ENCODE measurements at places on chromosomes 7 and 10.

DNA sequence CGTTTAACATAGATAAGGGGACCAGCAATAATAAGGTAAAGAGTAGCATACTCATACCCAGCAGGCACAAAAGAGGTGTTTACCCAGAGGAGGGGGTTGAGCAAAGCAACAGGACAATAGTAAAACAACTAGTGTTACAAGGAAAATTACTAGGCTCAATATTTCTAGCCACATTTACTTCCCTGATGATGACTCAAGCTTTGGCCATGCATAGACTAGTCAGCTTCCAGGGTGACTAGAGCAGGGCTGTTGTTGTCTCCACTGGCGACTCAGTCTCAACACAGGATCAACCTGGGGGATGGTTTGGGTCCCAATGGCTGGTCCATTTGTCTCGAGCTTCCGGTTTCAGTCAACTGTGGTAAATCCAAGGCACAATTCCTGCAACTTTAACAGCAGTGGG lies 217.7 kb upstream of the KCND2 start:
- DNase-seq: no peak

DNA sequence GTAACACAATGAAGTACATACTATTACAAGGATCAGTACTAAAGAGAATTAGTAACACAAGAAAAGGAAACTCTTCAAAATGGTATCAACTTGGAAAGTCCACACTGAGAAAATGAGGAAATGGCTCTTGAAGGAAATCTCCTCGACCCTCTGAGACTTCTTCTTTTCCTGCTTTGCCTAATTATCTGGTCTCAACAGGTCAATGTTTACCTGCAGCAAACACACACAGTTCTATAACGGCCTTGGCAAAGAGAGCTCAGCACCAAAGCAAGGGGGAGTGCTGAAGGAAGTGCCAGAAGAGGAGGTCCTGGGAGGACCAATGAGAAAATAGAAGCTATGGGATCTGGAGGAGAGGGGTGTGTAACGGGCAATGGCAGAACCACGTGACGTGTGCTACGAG lies 21.9 kb downstream of the CHCHD3 start:
- DNase-seq: no peak

DNA sequence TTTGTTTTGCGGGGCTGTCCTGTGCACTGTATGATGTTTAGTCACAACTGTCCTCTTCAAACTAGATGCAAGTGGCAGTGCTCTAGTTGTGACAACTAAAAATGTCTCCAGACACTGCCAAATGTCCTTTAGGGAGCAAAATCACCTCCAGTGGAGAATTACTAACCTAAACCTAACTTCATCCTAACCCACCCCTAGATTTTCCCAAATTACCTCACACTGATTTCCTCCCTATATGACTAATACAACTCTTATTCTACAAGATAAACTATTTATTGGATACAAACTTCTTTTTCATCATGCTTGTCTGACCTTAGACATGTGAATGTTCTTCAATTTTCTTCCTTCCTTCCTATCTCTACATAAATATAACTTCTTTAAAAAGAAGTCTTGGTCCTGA lies 26.4 kb downstream of the PNPLA8 start:
- no peak for DNase-seq

DNA sequence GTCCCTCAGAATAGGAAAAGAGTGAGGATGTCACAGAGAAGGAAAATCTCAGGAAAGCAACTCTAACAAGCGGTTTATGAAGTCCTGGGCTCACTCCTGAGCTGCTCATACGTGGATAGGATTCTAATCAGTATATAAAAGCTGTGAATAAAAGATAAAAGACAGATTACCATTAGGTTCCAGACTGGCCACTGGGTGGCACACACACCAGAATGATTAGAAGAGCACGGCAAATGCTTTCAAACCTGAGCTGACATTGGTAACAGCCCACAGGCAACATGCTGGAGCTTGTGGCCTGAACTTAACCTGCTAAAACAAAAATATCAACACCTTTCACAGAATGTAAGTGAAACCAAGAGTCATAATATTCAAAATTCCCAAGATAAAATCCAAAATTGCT lies 370.8 kb downstream of the GRID1 start:
- peak; percentile 20 for DNase-seq

DNA sequence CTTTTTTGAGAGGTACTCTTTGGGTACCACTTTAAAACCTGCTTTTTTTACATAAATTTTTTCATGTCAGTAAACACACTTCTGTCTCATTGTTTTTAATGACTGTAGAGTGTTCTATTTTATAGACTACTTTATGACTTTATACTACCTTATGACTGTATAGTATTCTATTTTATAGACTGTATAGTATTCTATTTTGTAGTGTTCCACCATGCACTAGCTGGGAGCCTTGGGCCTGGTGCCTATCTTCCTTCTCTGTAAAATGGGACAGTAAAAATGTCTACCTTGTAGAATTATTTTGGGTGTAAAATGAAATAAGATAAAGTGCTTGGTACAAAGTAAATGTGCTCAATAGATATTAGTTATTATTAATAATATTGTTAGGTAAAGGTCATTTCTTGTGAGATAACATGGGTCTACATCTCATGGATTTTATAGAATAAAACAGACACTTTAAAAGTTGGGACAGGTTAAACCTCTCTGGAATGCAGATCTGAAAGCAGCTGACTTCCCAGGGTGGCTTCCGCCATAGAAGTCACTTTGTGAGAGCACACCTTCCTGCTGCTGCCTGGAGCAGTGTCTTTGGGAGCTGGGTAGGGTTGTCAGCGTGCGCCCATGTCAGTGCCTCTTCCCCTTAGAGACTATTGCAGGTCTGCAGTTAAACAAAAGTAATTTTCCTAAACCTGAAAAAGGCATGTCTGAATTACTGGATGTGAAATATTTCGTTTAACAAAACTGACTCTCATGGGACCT lies 31.0 kb downstream of the CCNY start:
- DNase-seq: no peak

DNA sequence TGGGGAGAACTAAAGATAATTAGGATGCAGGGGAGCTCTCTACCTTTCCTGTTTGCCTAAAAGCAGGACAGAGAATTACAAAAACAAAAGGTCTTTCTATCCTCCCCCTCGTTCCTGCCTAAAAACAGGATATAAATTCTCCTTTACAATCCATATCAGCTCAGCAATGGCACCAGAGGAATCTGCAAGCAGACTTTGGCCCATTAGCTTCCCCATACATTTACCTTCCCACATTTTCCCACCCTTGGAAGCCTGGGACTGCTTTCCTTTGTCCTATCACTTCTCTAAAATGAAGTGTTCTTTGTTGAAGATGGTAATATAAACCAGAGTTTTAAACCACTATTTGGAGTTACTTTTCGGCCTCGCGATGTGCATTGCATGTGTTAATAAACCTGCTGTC lies 15.5 kb downstream of the SHTN1 start:
- DNase-seq: no peak

DNA sequence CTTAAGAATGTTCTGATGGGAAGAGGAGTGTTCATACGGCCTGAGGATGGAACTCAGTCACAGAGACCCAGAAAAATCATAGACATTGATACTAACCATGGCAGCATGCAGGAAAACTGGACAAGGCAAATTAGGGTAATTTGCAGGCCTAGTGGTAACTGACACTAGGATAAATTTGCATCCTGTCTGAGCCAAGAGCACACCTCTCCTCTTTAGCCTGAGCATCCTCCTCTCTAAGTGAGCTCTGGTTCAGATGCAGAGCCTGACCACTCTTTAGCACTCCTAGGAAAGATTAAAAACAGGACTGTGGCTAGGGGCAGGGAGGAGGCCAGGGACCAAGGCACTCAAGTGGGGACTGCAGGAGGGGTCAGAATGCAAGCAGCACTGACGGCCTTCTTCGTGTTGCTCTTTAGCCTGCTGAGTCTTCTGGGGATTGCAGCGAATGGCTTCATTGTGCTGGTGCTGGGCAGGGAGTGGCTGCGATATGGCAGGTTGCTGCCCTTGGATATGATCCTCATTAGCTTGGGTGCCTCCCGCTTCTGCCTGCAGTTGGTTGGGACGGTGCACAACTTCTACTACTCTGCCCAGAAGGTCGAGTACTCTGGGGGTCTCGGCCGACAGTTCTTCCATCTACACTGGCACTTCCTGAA lies at the start of gene TAS2R41:
Gene TAS2R41 (plus strand): TSS at position 373 of the 650 bp plus-strand sequence. CDS start 0 bp downstream, at position 373.
- no peak for DNase-seq

DNA sequence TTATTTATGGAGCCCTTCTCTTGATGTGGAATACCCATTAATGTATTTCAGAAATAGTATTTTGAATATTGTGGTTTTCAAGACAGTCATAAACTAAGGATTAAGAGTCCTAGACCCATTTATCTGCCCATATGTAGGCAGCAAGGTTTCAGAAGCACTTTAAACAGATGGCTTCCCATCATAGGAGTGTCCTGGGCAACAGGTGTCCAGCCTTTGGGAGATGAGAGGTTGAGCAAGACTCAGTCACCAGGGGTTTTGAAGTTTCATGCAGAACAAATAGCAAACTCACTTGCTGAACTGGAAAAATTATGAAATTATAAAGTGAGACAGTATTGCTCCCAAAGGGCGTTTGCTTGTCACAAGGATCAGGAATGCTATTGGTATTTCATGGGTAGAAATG lies 192.9 kb upstream of the CSTF2T start:
- DNase-seq: no peak

- no peak for DNase-seq
Observed at GRCh38 chr7:155119801-155120382, 49.8 kb downstream of the HTR5A start.

- no peak for DNase-seq
Observed at GRCh38 chr10:43209651-43210141, 57.2 kb downstream of the RASGEF1A start.

DNA sequence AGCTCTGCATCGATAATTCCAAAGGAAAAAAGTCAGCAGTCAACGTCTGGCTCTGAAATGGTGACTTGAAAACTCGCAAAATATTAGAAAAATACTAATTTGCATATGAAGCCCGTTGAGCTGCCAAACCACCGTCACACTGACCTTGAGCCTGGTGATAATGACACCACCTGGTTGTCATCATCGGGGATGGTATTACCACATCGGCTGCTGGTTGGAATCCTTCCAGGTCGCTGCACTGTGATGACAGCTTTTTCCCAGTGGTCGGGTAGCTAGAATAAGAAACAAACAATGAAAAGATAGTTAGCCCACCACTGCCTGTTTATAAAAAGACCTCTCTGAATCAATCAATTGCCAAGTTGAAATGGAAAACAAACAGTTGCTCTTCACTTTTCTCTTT lies 41.6 kb downstream of the LAMB1 start:
- no peak for DNase-seq

DNA sequence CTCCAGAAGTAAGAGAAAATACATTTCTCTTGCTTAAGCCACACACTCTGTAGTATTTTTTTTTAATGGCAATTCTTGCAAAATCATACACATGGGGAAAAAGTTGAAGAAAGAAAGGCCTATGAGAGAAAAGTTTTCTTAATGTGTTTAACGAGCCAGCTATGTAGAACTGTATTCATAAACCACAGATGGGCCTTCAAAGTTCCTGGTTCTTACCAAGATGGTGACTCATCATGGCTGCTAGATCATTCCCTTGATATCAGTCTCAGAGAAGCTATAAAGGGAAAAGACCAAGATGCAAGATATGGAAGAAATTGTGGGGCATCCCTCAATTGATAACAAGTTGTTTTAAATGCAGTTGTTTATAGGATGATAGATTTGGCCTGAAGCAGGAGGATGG lies 992.7 kb upstream of the MBL2 start:
- DNase-seq: no peak

DNA sequence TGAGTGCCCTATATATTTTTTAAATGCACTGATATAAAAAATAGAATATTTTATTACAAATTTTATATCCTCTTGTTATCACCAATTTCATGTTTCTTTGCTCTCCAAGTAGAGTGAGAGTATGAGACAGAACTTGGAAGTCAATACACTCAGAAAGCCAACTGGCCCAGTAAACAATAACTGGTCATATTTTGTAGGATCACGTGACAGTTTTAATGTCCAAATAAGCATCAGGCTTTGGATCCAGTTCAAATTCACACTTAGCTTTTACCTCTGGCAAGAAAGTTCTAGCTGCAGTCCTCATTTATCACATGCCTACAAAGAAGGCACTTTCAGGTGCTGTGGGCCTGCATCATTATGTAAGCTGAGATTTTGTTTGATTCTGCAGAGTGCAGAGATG lies 21.6 kb upstream of the TPK1 start:
- no peak for DNase-seq

DNA sequence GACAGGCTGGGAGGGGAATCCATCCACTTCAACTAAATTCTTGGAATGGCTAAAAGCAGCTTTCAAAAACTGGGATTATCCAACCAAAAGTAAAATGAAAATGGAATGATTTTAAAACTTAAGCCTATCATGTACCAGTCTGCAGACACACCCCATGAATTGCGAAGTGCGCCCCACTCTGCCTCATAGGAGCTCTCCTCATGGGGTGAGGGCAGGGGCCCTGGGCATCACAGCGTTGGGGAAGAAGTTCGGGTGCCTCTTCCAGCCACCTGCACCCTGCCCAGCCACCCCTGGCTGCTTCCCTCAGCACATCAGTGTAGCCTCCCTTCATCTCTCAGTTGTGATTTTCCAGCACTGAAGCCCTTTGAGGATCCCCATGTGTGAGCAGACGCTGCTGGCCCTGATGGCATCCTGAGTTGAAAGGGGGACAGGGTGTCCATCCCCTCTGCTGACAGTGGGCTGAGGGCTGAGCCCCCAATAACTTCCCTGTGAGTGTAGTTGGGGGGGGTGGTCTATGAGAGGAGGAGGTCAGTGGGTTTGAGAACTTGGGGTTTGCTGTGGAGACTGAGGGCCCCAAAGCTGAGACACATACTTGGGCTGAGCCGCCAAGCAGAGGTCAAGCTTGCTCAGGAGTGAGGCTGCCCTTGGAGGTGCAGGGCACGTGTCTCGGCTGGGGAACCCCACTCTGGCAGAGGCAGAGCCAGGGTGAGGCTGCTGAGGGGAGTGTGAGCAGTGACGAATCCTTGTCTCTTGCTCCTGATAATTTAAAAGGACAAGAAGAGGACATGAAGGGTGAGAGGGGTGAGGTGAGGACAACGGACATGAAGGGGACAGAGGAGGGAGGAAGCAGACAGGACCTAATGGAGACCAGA lies 542.1 kb downstream of the TCERG1L start:
- no peak for DNase-seq

GRCh38 chr10:31581741-31582323 lies 262.8 kb downstream of the ZEB1 start:
- DNase-seq: no peak

- DNase-seq: no peak
Observed at GRCh38 chr7:82548141-82548688, 104.6 kb upstream of the CACNA2D1 start.
